ENCODE measurements at places on chromosomes 7 and 10. TPM values are rescaled to one million over a fixed set of nuclear protein-coding genes. Genes with fewer than 3 reads are reported as not detected.

The KLF14 gene
- 0.10 TPM for total RNA-seq

GRCh38 chr10:1635340-1635739 lies 102.0 kb downstream of the ADARB2 start:
- DNase-seq, result no peak

DNA sequence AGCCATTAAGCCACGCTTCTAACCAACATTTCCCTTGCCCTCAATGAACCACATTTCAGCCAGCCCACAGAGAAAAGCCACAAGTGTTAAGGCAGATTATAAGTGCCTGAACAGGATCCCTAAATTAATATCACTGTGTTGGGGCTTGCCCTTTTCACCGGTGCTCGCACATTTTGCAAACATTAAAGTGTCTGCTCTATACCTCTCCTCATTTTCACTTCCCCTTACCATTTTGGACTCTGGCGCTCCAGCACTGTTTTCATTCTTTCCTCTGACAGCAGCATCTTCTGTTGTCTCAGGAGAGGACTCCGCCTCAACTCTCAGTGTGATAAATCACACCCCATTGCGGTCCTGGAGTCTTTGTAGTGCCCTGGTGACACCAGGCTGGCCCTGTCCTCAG lies 274.2 kb downstream of the BAMBI start:
- no peak for DNase-seq

GRCh38 chr10:90306187-90306586 lies 551.7 kb downstream of the HTR7 start:
- no peak for DNase-seq

DNA sequence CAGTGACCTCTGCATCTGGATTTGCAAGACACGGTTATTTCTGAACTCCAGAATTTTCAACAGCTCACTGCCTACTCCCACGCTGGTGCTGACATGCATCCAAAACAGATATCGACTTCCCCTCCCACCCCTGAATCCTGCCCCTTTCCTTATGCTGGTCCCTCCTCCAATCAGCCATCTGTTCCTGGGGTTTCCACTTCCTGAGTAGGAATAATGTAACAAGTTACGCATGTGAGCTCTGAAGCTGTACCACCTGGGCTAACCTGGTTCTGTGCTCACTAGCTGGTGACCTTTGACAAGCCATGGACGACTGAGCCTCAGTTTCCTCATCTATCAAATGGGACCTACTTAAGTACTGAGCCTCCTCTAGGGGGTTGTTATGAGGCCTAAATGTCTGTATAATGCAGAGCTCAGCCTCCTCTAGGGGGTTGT lies 1.7 kb upstream of the NCAPG2 start:
- DNase-seq, result no peak

- DNase-seq, result no peak
These were observed 1254.6 kb upstream of the CELF2 start for GRCh38 chr10:9762966-9763656.

The CALHM1 gene
- total RNA-seq, result not detected

The BEND7 gene
- total RNA-seq, result 10.1 TPM

- DNase-seq, result no peak
These were observed 83.2 kb downstream of the HECTD2 start for GRCh38 chr10:91493313-91493712.

DNA sequence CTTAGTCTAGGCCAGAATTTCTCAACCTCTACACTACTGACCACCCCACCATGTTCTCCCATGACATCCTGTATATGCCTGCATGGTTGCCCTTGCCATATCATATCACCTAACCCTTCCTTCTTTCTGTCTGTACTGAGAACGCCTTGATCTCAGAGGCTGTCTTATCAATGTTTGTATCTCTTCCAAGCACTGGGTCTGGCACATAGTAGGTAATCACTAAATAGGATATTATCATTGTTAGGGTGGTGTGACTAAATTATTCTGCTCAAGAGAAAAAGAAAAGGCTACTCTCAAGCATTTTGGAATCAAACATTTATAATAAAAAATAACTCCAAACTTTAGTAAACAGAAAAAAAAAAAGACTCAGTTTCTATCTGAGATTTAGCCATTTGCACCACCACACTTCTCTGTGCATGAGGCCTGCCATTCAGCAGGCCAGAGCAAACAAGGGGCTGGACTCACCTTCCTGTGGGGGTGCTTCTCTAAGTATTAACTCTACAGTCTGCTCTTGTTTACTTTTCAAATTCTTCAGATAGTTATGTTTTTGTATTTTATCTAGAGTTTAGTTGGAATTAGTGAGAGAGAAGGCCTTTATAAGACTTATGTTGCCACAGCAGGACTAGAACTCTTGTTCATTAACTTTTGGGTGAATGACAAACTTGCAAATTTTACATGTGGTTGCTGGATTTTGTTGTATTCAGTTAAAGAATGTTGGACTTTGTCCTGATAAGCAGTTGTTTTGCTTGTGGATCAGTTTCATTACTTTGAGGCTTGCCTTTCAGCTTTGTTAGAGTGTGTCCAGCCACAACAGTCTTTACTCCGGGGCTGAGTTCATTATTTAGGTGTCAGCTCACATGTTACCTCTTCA lies 5.4 kb downstream of the AGBL3 start:
- DNase-seq, result no peak

DNA sequence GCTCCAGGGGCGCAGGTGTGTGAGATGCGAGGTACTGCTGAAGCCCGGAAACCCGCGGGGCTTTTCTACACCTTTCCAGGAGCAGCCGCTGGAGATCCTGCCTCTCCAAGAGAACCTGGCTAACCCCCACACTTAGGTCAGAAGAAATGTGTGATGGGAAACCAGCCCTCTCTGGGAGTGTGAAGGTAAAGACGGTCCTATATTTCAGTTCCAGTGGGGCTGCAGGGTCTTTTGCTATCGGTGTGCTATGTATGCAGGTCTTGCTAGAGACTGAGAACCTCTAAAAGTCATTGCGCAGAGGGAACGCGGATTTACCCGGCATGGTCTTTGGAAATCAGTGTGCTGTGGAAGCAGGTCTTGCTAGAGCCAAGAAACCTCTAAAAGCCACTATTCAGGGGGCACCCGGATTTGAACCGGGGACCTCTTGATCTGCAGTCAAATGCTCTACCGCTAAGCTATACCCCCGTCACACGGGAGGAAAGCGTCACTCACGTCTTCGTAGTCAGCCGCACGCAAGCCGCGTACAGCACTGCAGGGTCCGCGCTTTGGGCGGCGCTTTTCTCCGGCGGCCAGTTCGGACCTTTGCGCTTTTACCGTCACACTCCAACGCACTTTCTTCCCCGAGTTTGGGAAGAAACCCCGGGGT lies 46.0 kb downstream of the ZNF777 start:
- peak; percentile 85 for DNase-seq

The HTR7 gene
- 0.83 TPM for total RNA-seq

The GRK5 gene
- 57.5 TPM for total RNA-seq

- no peak for DNase-seq
These were observed 33.8 kb downstream of the SPAG6 start for GRCh38 chr10:22379059-22379458.

The CRHR2 gene
- 0.60 TPM for total RNA-seq

DNA sequence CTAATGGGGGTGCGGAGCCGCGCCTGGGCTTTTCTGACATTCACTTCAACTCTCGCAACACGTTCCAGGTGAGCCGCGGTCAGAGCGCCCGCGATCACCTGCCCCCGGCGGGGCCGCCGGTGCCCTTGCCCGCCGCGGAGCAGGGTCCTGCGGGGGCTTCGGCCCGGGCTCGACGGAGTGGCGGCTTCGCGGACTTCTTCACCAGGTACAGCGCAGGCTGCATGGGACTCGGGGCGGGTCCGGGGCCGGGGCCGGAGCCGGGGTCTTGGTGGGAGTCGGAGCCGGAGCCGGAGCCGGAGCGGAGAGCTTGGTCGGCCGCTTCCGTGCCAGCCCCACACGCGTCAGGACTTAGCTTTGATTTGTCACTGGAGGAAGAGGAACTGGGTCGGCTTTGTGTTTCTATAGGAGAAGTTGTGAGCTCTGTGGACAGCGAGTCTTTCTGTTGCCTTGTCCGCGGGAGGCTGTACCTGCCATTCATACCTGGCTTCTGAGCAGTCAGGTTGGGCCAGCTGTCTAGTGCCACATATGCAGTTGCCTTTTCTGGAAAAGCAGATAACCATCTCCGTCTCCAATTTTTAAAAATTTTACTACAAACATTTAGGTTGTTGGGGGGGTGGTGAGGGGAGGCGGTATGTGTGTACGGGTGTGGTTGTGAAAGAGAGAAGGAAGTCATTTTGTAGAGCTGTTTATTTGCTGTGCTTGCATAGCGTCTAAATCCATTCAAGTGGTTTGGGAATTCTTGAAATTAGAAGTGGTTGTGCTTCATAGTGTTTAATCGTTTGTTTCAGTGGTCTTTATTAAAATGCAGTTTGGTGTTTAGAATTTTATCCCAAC lies 1.3 kb downstream of the TBC1D12 start:
- DNase-seq, result peak; percentile 91

The CYP3A5 gene
- total RNA-seq, result 0.62 TPM

The LIPJ gene
- total RNA-seq, result 0.14 TPM

DNA sequence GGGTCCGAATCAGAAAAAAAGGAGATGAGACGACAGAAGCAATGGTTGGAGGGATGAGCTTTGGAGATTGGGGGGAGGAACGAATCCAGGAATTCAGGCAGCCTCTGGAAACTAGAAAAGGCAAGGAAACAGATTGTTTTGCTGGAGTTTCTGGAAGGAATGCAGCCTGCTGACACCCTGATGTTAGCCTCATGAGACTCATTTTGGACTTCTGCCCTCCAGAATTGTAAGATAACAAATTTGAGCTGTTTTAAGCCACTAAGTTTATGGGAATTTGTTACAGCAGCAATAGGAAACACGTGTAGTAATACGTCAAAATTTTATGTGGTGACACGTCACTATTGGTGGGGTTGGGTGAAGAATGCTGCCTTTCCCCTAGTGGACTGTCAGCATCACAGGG lies 25.6 kb upstream of the NPS start:
- DNase-seq, result no peak

- no peak for DNase-seq
These were observed 933 bp downstream of the MDFIC start for GRCh38 chr7:114922652-114923402.

The PALD1 gene
- total RNA-seq, result 6.7 TPM

DNA sequence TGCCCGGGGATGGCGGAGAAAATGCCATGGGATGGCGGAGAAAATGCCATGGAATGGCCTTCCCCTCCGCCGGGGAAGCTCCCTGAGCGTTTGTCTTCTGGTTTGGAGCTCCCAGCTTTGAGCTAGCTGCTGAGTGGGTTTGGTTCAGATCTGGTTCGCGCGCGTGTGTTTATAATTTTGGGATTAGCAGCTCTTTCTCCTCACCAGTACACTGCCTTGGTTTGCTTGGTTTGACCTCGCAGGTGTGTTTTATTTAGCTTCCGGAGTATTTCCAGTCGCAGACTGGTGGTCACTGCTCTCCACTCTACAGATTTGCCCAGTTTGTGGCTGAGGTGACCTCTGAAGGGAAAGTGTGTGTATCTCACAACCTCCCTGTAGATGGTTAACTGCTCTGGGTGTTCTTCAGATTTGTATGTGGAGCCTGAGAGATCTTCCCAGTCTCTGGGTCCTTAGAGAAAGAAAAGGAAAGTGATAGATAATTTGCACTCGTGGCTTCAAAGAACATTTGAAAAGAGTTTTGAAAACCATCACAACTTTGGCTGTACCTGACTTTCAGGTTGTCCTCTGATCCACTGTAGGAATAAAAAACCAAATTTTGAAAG lies 597 bp downstream of the ZNF277 start:
- DNase-seq, result no peak

DNA sequence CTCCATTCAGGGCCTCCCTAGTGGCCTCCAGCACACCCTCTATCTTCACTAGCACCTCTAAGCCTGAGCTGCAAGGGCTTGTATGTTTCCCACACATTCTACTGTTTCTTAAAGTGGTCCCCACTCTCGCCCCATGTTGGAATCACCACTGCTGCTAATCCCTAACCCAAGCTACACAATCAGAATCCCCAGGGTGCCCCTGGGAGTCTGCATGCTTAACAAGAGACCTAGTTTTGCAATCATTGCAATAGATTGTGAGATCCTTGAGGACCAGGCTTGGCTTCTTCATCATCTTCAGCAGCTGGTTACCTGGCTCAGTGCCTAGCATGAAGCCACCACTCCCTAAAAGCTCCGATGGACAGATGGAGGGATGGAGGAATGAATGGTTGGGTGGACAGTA lies 113.9 kb downstream of the MYOF start:
- DNase-seq, result no peak

The SAP25 gene
- 2.8 TPM for total RNA-seq

DNA sequence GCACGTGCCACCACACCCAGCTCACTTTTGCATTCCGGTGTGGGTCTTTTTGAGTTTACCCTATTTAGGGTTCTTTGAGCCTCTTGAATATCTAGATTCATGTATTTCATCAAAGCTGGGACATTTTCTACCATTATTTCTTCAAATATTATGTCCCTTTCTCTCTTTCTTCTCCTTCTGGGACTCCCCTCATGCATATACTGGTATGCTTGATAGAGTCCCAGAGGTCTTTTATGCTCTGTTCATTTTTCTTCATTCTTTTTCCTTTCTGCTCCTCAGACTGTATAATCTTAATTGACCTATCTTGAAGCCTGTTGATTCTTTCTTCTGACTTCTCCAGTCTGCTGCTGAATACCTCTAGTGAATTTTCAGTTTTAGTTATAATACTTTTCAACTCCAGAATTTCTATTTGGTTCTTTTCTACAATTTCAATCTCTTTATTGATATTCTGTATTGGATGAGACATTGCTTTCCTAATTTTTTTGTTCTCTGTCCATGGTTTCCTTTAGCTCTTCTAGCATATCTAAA lies 9.1 kb upstream of the WAC start:
- no peak for DNase-seq

All from posterior vena cava (tissue), 2 donors.